Uterus (tissue), 4 donors: ENCODE measurements at places on chromosomes 4 and X.

DNA sequence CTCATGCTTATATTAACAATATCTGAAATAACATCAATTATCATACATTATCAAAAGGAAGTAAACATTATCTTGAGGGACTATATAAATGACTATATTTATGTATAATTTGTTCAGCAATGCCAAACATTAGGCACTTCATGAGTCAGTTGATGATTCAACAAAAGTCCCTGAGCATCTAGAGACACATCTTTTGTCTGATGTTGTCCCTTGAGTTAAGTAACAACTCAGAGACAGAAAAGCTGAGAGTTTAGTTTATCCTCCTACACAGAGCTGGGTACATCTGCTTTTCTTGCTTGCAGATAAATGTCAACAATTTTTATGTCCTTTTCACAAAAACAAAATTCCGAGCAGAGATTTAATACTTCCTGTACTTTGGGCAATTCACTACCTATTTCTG is 311.1 kb downstream of the INPP4B start:
- DNase-seq, result no peak

DNA sequence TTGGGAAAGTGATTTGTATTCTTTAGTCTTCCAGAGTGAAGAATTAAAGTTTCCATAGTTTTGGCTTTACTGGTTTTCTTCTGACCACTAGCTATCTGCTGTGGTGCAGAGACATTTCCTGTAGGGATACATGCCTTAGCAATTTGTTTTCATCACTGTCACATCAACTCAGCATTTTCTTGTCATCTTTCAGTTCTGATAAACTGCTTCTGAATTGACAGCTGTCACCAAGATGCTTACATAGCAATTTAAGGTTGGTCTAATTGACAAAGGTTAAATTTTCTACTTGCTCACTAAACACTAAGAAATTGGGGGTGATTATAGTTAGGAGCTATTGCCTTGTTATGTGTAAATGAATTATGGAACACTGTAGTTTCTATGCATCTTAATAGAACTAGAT is 232.5 kb downstream of the TEX13A start:
- DNase-seq, result no peak

GRCh38 chrX:18701621-18702361 is 5.7 kb upstream of the PPEF1 start:
- DNase-seq, result peak; percentile 40

GRCh38 chr4:148074462-148074861 is 342.6 kb downstream of the ARHGAP10 start:
- DNase-seq, result no peak

DNA sequence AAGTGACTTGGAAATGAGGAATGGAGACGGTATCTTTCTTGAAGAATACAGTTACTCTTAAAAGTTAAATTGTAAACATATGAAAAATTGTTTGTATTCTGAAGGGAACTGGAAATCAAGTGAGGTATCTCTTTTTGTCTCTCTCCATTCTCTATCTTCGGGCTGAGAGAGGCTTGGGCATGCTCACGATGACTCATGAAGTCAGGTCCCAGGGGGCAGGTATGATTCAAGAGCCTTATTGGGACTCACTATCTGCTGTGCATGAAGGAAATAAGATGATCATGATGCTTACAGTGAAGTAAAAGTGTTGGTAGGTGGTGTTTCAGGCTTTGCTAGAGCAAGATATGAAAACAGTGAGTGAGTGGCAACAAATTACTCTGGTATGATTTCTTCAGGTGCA is 200.4 kb upstream of the PITX2 start:
- DNase-seq, result no peak

GRCh38 chr4:169270810-169271691 is at the start of gene SH3RF1:
SH3RF1 (minus strand) TSS chr4:169270956; CDS start chr4:169269212, 1,744 bp downstream.
- DNase-seq, result peak; percentile 90

GRCh38 chr4:104394406-104395167 is 100.1 kb downstream of the CXXC4 start:
- no peak for DNase-seq

DNA sequence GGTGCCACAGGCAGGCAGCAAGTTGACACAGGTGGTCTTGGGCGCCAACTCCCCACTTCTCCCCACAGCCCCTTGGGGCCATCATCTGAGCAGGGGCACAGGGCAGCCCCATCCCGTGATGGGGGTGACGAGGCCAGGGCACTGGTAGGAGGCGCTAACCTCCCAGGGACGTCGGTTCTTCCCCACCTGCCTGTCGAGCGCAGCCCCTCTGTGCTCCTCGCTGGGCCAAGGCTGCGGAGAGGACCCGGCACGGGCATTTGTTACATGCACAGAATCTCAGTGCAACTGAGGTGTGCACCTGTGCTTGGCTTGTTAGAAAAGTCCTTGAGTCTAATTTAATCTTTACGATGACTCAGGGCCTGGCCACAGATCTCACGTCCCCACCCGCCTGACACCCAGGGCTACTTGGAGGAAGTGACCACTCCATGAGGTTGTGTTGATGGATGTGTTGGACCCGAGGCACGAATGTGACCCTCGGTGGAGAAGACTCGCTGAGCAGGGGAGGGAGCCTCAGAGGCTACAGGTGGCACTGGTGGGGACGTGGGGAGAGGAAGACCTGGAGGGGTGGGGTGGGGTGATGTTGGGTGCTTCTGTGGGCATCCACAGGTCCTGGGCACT is 3.1 kb upstream of the SH3TC1 start:
- DNase-seq, result no peak

DNA sequence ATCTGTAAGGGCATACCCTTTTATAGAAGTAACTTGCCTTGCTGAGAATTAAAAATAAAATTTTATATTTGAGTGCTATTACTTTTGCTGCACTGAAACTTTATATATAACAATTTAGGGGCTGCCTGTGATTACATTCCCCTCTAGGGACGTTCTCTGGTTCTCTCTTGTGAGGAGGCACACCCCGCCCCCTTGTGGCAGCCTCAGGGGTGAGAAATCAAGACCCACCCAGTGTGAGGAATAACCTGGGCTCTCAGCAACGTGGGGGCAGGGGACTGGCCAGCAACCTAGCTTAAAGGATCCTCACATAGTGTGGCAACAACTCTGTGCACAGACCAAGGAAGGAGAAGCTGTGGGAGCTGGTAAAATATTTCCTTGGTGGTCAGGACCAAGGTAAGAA is 43.7 kb downstream of the MAGEA9 start:
- DNase-seq, result no peak

DNA sequence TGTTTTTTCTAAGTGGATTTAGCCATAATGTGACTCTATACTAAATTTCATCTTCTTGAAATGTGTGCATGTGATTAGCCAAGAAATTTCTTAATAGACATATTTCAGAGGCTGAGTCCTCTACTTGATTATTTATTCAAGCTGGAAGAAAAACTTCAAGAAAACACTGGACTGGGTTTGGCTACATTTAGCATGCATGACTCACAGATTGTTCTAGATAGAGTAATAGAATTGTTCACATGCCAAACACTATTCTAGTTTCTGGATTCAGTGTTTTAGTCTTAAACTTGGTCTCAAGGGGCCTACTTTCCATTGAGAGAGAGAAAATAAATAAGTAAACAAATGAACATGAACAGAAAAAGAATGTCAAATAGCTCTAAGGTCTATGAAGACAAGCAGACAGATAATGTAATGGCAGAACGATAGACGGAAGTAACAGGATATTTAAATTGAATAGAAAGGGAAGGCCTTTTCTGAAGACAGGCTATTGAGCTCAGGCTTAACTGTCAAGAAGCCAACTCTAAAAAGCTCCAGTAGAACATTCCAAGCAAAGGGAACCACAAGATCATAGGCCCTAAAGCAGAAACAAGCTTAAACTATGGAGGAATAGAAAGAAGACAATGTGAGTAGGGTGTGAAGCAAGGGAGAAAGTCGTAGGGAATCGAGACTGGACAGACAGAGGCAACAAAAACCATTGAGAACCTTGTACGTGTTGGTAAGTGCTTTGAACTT is 104.6 kb downstream of the TMEM144 start:
- DNase-seq, result no peak

- no peak for DNase-seq
Observed at GRCh38 chrX:150036181-150036580, 97.9 kb upstream of the EOLA2 start.

DNA sequence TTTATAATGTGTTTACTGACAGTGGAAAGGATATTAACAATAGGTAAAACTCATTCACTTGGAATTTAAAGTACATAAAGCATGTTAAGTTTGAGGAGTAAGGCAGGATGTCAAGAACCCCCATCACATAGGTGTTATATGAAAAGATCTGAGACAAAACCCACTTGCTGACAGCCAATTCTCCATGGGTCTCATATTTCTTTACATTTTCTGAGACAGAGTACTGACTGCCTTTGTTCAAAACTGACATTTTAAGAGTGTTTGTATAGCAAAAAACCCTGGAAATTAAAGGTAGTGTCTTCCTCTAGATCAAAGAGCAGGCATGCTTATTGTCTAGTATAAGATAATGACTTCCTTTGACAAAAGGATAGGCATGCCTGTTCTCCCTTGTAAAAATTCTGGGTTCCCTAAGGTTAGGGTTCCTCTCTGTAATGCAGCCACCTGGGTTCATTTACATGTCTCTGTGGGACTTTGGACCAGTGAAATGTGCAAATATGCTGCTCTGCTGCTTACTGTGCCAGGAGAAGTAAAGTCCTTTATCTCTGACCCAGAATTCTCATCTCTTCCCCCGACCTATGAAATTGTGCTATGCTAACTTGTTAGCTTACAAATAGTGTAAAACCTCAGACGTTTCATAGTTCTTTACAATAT is 123.6 kb downstream of the PCDH18 start:
- DNase-seq, result no peak

GRCh38 chrX:119516157-119516702 is 48.0 kb downstream of the SLC25A5 start:
- DNase-seq, result peak; percentile 15

- DNase-seq, result no peak
Observed at GRCh38 chrX:11757719-11758399, at the start of gene MSL3. MSL3 (plus strand) TSS chrX:11758237; CDS start chrX:11758264, 27 bp downstream.

- DNase-seq, result peak; percentile 86
Observed at GRCh38 chr4:77104791-77105540, 29.2 kb upstream of the CCNI start.

GRCh38 chr4:141541851-141542250 is 94.5 kb upstream of the IL15 start:
- no peak for DNase-seq

- no peak for DNase-seq
Observed at GRCh38 chr4:55346851-55347255, 811 bp downstream of the SRD5A3 start.

- no peak for DNase-seq
Observed at GRCh38 chr4:69054578-69055200, 41.6 kb upstream of the UGT2B7 start.

GRCh38 chr4:38366456-38366855 is 297.5 kb upstream of the KLF3 start:
- DNase-seq, result no peak

DNA sequence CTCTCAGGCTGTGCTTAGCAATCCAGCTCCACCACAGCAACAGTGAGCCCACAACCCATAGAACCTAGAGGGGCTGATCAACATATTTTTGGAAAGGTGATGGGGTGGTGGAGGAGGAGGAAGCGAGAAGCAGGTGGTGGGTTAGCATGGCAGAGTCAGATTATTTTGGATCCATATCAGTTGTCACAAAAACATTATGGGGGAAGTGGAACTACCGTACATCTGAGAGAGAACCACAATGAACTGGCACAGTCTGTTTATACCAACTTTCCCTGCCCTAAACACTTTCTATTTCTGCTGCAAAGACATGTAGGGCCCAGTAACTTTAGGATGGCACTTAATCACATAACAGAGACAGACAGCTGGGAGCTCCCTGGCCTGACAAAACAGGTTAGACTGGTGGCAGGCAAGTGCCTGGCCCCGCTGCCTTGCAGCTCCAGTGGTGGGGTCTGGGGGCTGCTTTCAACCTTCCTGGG is 4.3 kb downstream of the SLC9A7 start:
- no peak for DNase-seq

DNA sequence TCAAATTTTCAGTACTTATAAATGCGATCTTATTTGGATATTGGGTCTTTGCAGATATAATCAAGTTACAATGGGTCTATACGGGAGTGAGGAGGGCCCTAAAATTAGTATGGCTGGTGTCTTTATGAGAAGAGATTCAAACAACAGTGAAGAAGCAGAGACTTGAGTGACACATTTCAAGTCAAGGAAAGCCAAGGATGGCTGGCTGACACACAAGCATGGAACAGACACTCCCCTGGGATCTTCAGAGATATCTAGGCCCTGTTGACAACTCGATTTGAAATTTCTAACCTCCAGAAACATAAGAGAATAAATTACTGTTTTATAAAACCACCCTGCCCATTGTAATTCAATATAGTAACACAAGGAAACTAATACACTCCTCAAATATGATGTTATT is 1886.0 kb upstream of the PCDH7 start:
- no peak for DNase-seq

DNA sequence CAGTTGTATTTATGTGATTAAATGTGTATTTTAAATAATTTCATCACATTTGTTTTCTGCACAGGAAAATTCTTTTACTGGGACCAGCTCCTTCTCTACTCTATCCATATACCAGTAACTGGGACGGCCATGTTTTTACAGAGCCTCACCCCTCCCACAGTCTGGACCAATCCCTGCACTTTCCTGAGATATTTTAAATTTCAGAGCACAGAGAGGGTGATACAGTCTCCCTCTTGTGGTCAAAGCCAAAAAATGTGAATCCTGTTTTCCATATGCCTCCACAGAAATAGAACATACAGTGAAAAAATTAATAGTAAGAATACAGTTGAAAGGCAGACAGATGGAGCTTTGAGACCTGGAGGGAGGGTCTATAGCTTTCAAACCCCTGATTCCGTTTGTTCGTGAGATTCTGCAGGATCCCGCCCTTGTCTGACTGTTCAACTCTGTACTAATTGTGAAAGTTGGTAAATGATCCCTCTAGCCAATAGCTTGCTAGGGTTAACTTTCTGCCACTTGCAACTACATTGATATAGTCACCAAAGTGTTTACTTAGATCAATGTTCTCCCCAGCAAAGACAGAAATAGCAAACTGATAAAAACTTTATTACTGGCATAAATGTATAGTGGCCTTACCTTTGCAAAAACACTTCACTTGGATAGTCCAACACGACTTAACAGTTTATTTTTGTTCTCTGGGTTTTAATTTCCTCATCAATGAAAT is 172.2 kb downstream of the PPARGC1A start:
- DNase-seq, result no peak

DNA sequence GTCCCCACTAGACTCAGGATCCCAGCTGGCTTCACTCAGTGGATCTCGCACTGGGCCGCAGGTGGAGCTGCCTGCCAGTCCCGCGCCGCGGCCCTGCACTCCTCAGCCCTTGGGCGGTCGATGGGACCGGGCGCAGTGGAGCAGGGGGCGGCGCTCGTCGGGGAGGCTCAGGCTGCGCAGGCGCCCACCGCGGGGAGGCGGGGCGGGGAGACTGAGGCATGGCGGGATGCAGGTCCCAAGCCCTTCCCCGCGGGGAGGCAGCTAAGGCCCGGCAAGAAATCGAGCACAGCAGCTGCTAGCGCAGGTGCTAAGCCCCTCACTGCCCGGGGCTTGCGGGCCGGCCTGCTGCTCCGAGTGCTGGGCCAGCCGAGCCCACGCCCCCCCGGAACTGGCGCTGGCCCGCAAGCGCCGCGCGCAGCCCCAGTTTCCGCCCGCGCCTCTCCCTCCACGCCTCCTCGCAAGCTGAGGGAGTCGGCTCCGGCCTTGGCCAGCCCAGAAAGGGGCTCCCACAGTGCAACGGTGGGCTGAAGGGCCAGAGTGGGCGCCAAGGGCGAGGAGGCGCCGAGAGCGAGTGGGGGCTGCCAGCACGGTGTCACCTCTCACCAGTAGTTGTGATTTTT is 1038.0 kb downstream of the PCDH19 start:
- DNase-seq, result no peak
